Upper lobe of left lung (tissue), 6 donors: ENCODE measurements at places on chromosomes 6 and 20. TPM values are rescaled to one million over a fixed set of nuclear protein-coding genes. Genes with fewer than 3 reads are reported as not detected.

- no peak for DNase-seq
- no peak overlapping the region for H3K4me3 ChIP-seq
- no peaks in the 10 kb centered on the region for H3K4me1 ChIP-seq
- no peaks in the 10 kb centered on the region for H3K36me3 ChIP-seq
- H3K27me3 ChIP-seq, result no peaks in the 10 kb centered on the region
Measured at GRCh38 chr6:51300510-51300909, 481.8 kb downstream of the TFAP2B start.

- H3K4me3 ChIP-seq, result peak overlapping the region; percentile 98
- H3K27ac ChIP-seq, result peak overlapping the region; percentile 73
- H3K4me1 ChIP-seq, result peaks cover 11% of the 10 kb centered on the region
- no peaks in the 10 kb centered on the region for H3K36me3 ChIP-seq
- no peaks in the 10 kb centered on the region for H3K27me3 ChIP-seq
- no peak for DNase-seq
Measured at GRCh38 chr6:158233214-158233795, 65.2 kb downstream of the GTF2H5 start.

DNA sequence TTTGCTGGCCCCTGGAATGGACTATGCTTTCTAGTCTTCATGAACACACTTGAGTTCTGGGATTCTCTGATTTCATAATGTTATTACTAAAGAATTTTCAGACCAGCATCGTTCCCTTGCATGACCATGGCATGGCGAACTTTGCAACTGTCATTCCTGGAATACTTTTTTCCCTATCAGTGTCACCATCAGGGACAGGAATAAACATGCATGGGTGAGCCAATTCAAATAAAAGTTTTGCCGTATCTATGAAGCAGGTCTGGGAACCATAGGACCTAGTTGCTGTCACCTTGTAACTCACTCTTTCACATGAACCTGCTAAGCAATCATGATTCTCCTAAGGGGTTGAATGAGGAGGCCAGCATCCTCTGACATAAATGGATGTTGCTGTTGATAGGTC lies 68.2 kb upstream of the AGPAT4 start:
- no peaks in the 10 kb centered on the region for H3K36me3 ChIP-seq
- H3K4me3 ChIP-seq, result no peak overlapping the region
- no peaks in the 10 kb centered on the region for H3K27me3 ChIP-seq
- H3K4me1 ChIP-seq, result no peaks in the 10 kb centered on the region

CCN5 gene
- total RNA-seq, result 83.2 TPM

TM9SF4 gene
- 48.0 TPM for total RNA-seq
